Activated CD4-positive, alpha-beta T cell treated with anti-CD3 and anti-CD28 coated beads for 4 hours (primary cell): ENCODE measurements at places on chromosomes 3 and 15.

GRCh38 chr3:77256584-77257503 lies 216.9 kb downstream of the ROBO2 start:
- no peak for DNase-seq

DNA sequence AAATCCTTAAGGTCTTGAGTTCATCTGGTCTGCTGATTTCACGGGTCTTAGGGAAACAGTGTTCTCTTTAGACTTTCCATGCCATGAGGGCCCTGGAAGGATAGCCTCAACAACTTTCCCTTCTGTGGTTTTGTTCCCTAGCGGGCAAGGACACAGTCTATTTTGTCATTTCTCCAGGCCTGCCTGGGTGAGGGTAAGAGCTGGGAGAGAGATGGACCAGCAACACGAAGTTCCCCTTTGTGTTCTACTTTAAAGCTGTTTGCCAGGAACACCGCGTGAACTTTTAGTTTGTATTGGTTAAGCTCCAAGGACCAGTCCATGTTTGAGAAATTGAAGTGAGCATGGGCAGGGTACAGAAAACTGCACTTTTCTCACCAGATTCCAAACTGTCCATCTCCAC lies 20.9 kb downstream of the ST3GAL6 start:
- DNase-seq: no peak

DNA sequence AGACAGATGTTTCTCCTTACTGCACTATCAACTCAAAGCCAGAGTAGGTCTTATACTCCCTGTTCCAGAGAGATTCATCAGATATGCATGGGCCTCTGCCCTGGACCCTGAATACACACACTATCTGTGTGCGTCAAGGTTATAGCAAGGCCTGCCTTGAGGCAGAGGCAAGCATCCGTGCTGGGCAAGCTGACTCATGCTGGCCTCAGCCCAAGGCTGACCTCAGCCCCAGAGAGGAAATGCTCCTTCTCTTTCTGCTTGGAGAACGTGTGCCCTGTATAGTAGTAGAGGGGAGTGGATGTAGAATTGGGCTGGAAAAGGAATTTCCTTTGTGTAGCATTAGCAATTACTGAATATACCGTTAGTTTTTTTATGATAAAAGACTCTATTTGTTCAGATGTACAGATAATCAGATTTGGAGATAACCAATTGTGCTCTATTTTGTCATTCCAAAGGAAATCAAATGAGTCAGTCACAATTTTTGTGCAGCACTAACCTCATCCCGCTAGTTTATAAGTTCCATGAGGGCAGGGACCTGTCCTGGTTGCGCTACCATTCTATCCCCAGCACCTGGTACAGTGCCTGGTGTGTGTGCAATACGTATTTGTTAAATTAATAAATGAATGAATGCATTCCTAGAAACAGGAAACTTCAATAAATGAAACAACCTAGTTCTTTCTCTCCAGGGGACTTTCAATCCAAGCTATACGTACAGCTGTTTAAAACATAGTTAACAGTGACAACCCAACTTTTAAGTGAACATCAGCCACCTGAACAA lies 13.3 kb upstream of the PAQR9 start:
- no peak for DNase-seq

- DNase-seq: no peak
Measured at GRCh38 chr15:58462547-58462946, 30.8 kb downstream of the LIPC start.

DNA sequence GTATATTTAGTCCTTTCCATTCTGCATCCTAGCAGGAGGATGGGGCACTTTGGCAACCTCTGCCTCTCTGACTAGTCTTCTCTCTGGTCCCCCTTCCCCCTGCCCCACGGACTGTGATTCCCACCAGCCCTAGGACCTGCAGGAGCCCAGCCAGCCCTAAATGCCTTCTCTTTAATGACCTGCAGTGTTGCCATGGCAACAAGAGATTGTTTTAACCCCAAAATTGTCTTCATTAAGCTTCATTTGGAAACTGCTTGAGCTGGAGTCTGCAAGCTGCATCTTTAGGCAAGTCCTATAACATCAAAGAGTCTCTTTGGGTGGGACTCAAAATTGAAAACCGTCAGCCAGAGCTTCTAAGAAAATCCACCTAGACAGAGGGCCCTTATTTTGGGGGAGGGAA lies 59.7 kb upstream of the ANKRD34C start:
- DNase-seq: no peak

GRCh38 chr3:10601151-10601856 lies 95.9 kb upstream of the ATP2B2 start:
- no peak for DNase-seq

- DNase-seq: no peak
Measured at GRCh38 chr3:114841515-114841914, 305.6 kb downstream of the ZBTB20 start.

GRCh38 chr3:18579661-18580060 lies 154.5 kb upstream of the SATB1 start:
- DNase-seq: no peak

- no peak for DNase-seq
Measured at GRCh38 chr15:70327856-70328678, 230.3 kb upstream of the TLE3 start.

DNA sequence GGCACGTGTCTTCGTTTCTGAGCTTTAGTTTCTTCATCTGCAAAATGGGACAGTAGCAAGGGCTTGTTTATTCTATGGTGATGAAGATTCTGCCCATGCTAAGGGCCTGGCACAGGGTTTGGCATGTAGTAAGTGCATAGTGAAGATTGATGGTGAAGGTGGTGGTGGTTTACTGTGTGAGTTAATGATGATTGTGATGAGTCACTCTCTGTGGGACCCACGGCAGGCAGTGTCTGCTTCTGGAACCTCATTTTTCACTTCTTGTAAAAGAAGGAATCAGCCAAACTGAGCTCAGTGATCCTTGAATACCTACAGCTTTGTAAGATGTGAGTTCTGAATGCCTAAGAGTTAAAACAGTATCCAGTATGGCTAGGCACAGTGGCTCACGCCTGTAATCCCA lies 86.2 kb upstream of the LRTM1 start:
- DNase-seq: no peak

DNA sequence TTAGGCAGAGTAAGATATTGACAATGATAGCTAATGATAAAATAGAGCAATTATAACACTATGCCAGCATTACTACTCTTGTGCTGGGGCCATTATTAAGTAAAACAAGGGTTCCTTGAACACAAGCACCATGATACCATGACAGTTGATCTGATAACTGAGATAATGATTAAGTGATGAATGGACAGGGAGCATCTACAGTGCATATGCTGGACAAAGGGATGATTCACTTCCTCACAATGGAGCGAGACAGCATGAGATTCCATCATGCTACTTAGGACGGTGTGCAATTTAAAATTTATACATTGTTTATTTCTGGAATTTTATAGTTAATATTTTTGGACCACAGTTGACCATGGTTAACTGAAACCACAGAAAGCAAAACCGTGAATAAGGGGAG lies 156.6 kb downstream of the FHIT start:
- no peak for DNase-seq

DNA sequence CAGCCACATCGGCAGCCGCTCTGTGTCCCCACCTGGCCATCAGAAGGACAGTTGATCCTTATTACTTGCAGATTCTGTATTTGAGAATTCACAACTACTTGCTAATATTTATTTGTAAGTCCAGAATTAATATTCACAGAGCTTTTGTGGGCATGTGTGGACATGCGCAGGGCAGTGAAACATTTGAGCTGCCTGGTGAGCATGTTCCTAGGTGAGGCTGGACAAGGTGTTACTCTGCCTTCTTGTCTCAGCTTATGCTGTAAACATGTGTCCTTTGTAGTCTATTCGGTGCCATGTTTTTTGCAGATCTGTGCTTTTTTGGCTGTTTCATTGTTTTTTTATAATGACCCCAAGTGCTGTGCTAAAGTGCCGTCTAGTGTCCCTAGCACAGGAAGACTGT lies 15.6 kb downstream of the FAH start:
- no peak for DNase-seq

- no peak for DNase-seq
Measured at GRCh38 chr15:39330061-39330460, 250.8 kb upstream of the THBS1 start.

DNA sequence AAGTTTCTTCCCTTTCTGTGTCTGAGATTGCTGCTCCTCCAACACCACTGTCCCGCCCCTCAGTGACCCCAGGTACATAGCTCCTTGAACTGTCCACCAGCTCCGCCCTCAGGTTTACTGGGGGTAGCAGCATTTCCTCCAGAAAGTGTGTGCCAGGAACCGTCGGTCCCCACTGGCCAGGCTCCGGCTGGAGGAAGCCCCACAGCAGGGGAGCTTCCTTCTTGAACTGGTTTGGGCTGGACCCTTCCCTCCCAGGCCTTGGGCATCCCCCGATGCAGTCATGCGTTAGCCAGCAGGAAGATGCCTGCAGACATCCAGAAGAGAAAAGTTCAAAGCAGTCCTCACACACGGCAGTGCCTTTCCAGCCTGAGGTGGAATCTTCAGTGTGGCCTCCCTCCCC lies 19.7 kb downstream of the PAK6 start:
- DNase-seq: no peak

- DNase-seq: no peak
Measured at GRCh38 chr15:78716651-78717050, 75.6 kb upstream of the CHRNB4 start.

DNA sequence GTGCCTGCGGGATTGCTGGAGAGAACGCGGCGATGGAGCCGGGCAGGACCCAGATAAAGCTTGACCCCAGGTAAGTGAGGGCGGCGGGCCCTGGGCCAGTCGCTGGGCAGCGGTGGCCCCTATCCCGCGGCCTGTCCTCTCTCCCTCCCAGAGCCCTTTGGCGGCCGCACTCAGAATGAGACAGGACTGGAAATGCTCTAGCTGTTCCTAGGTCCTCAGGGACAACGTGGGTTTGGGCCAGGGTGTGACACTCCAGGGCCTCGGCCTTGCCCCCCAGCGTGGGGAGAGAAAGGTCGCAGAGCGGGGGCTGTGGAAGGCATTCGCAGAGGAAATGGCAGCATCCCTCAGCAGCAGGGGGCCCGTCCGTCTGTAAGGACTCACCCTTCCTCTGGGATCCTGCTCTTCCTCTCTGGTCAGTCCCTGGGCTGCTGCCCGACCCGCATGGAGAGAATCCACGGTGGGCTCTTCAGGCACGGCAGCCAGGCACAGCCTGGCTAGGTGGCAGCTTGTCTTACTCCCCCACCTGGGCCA lies 412 bp downstream of the SLC51A start:
- DNase-seq: no peak

DNA sequence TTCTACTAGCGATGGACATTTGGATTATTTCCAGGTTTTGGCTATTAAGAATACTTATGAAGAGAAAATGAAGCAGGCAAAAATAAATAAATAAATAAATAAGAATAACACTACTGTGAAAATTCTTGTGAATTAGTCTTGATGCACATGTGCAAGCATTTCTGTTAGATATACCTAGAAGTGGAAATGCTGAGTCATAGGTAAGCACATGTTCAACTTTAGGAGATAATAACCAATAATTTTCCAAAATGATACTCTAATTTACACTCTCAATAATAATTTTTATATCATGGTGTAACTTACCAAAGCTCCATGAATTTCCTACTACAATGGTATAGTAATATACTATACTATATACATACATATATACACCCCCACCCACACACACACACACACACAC lies 23.4 kb downstream of the EMC4 start:
- no peak for DNase-seq

DNA sequence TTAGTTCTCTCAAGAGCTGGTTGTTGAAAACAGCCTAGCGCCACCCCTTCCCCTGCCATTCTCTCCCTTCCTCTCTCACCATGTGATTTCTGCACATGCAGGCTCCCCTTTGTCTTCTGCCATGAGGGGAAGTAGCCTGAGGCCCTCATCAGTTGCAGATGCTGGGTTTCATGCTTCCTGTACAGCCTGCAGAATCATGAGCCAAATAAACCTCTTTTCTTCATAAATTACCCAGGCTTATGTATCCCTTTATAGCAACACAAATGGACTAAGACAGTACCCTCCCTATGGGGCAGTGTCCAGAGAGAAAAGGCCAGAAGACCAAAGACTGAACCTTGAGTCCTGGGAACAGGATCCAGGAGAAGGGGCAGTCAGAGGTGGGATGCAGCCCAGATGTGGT lies 54.7 kb downstream of the CLEC3B start:
- DNase-seq: no peak

DNA sequence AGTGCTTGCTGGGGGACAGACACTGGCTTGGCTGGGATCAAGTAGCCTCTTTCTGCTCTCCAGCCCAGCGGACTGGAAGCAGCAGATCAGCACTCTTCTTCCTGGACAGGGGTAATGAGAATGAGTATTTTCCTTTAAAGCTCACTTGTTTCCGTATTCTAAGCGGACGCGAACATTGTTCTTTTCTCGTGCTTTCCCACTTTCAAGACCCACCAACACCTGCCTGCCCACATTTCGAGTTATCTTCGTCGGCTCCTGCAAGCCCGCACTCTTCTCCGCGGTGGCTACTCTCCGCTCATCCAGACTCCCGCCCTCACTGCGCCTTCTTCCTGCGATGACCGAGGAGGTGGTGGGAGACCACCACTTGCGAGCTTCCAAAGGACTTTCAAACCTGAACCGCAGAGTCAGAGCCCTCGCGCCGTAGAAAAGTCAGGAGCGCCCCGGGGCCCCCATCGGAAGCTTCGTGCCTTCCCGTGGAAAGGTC lies 1.6 kb upstream of the PPM1L start:
- DNase-seq: peak; percentile 1

DNA sequence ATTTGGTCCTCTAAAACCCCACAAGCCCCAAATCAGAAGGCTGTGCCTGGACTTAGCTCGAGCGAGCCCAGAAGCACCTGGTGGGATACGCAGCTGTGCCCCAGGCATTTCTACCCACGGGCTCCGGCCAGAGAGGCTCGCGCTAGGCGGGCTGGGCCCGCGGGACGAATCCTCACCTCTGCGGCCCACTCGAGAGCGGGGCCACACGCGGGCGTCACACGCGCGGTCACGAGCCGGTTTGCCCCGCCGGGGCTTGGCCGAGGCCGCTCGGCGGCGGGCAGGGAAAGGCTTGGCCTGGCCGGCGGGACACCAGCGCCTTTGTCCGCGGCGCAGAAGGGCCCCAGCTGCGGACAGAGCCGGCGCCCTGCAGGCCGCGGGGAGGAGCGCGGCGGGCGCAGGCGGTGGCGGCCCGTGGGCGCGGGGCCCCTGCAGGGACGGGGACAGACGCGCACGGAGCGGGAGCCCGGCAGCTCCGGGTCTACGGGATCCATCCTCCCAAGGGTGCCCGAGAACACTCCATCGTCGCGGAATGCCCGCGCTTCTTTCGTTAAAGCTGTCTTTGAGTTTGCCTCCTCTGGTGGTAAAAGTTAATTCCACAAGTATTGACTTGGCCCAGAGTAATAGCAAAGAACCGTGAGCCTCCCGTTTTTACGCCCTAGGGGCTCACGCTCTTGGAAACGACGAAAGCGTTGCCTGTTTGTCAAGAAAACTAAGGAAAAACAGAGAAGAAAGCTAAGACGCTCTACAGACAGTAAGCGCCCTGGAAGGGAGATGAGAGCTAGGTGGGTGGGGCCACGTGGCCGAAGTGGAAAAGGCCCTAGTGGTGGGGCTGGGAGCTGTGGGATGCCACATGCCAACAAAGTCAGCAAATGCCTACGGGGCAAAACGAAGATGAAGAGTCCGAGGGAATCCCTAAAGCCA lies 26.4 kb downstream of the TYRO3 start:
- peak; percentile 35 for DNase-seq
